ENCODE measurements at places on chromosomes 13 and 19. TPM values are rescaled to one million over a fixed set of nuclear protein-coding genes. Genes with fewer than 3 reads are reported as not detected.

GRCh38 chr13:27128825-27129627 is 42.6 kb downstream of the USP12 start:
- DNase-seq: no peak

DNA sequence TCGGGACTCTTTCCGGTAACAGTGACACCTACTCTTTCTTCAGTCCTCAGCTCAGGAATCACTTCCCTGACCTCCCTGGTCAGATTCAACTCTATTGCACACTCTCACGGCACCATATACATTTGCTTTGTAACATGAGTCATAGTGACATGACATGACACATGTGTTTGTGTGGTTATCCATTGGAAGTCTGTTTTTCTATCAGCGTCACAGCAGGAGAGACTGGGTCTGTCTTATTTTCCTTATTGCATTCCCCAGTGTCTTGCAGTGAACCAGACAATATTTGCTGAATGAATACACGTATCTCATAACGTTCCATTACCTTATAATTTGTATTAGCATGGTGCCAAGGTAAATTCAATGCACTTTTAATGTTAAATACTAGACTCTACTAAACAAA is 102.0 kb downstream of the DCLK1 start:
- DNase-seq: no peak

DNA sequence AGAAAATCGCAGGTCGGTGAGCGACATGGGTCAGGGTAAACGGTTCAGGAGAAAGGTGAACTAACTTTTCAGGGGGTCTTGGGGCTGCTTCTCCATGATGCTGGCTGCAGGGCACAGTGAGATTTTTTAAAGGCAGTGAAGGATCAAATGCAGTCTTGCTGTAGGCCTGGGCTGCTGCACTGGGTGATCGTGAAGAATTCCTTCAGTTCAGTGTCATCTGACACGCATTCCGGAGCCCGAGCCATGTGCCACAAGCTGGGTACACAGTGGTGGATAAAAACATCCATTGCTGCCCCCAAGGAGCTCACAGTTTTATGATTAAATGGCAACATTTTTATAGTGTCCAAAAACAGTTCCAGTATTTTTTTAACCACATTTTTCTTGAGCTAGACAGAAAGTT is 56.3 kb upstream of the GPR12 start:
- no peak for DNase-seq

DNA sequence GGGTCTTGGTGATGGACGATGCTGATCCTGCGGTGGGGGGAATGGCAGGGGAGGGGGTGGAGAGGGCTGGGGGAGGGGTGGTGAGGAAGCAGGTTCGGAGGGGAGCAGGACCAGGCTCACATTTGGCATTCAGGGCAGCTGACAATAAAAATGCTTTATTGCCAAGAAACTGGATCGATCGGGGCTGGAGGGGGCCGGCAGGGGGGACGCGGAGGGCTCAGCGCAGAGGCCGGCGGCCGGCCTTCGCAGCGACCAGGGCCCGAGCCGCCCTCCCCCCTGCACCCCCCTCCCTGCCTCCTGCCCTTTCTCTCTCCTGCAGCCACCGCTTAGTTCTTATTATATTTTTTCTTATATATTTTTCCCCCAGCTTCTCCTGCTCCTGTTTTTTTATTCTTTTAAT is 18.1 kb upstream of the POU2F2 start:
- DNase-seq: peak; percentile 79

GRCh38 chr19:6219586-6220290 is 60.0 kb downstream of the MLLT1 start:
- peak; percentile 72 for DNase-seq

DNA sequence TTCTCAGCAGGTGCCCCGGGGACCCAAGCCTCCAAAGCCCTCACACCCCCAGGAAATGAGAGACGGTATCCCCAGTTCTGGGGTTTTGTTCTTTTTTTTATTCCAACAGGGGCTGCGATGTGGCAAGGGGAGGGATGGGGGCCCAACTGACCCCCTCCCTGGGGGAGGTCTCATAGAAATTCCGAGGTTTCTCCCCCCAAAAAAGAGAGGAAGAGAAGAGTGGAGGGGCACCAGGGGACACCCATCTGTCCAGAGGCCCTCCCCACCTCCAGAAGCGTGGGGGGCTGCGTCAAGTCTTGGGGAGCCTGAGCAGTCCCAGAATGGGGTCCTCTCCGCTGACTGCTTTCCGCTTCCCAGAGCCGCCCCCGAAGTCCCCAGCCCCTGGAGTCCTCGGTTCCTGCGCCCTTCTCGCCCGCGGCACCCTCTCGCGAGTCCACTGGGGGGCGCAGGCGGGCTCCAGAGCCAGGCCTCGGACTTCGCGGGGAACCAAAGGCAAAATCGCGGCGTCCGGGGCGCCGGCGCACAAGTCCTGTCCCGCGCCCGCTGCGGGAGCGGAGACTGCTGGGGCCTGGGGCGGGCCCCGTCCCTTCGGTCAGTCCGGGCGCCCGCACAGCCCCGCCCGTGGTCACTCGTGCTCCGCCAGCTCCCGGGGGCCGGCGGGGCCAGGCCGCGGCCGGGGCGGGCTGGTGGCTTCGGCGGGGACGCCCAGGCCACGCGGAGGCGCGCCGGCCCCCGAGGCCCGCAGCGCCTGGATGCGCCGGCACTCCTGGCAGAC is 4.4 kb upstream of the ATP1A3 start:
- no peak for DNase-seq

DNA sequence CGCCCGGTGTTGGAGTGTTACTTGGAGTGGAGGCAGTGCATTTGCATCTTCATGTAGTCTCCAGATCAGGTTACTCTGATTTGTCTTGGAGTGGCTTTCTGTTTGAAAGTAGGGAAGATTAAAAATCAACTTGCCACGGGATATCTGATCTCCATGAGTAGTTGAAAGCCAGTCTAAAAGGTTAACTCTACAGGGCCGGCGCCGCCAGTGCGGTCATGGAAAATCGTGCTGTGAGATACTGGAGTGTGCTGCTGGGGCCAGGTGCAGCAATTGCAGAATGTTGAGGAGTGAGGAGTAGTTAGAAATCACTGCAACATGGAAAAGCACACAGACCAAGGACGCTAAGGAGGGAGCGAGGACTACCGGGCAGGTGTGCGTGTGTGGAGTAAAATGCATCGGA is 175.0 kb downstream of the STK24 start:
- no peak for DNase-seq

DNA sequence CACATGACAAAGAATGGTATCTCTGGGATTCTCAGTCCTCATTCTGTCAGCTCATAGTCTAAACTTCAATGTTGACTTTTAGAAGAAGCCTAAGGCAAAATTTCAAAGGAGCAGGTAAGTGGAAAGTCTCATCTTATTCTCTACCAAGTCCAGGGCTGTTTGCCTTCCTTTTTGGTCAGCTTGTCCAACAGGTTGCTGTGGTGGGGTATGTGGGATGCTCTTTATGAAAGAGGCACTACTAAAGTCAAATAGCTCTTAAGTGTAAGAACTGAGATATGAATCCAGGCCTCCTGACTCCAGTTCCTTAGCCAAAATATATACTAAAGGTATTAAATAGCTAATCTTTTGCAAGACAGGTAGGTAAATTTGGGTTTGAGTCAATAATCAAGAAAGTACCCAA is 540.6 kb upstream of the SPRY2 start:
- no peak for DNase-seq

GRCh38 chr13:50320271-50320862 is 305.1 kb downstream of the KCNRG start:
- no peak for DNase-seq

GRCh38 chr19:52231154-52231910 is 38.1 kb upstream of the ZNF766 start:
- DNase-seq: no peak

- no peak for DNase-seq
Observed at GRCh38 chr13:31848621-31849020, 109.3 kb downstream of the RXFP2 start.

GRCh38 chr13:106391271-106391670 is 144.2 kb downstream of the EFNB2 start:
- no peak for DNase-seq

DNA sequence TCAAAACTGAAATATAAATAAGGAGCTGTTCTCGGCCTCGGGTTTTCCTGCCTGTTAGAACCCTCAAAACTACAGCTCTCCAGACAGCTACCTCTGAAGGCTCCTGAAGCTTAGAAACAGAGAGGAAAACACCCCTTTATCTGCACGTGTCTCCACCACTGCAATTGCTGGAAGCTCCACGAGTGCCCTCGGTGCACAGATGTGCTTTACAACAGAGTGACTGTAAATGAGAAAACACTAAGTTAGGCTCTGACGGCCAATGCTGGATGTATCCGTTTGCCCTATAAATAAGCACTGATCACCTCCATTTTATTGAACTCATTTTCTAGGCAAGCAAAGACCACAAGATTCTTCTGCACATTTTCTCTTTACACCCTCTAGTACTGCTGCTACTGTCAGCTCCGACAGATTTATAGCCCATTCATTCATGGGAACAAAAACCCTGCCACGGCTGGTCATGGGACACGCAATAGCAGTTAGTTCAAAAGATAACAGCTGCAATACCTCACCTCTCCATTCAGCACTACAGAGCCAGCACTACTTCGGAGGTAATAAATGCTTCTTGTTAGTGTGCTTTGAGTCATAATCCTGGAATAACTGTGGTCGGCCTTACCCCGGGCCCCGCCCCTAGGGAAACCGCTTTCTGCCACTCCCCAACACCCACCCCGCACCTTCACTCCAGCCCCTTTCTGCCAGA is 241.1 kb upstream of the ZNF507 start:
- no peak for DNase-seq

DNA sequence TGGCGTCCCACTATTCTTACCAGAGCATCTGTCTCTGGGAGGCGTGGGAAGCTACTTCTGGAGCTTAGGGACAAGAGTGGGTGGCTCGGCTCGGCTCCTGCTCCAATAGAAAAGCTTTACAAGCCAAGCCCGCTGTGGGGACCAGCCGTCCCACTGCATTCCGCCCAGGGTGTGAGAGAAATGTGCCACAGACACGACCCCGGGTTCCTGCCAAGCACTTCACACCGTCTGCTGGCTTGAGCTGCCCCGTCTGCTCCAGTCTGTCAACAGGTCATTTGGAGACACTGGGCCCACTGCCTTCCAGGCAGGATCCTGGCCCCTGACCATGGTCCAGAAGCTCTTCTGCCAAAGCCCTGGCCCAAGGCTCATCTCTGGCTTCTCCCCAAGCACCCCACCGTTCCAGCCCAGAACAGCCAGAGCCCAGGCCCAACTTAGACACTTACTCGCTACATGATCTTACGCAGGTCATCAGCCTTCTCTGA is 6.5 kb upstream of the FKRP start:
- no peak for DNase-seq

GRCh38 chr13:23790577-23791170 is 98.5 kb downstream of the MIPEP start:
- no peak for DNase-seq

DNA sequence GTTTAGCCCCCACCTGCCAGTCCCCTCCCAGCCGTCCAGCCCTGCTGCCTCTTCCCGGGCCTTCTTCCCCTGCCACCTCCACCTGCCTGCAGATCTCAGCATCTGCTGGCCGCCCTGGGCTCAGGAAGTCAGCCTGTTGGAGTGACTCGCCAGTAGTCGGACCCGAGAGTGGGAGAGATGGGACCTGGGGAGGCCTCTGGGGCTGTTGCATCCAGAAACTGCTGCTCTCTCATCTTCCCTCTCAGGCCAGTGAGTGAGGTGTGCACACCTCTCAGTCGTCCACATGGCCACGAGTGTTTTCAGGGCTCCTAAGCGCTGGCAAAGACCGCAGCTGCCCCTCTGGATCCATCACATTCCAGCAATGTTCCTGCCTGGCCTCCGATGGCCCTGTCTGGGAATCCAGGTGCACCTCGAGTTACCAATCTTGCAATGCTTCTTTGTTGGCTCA is 151.8 kb upstream of the SOX1 start:
- DNase-seq: peak; percentile 43

GRCh38 chr19:51772977-51773376 is 12.0 kb downstream of the FPR2 start:
- DNase-seq: no peak

PEAK3 gene
- 0.13 TPM for total RNA-seq

TMC4 gene
- total RNA-seq: 62.3 TPM

SBSN gene
- not detected for total RNA-seq

PNMA8A gene
- 7.2 TPM for total RNA-seq

LSR gene
- 66.3 TPM for total RNA-seq

PGLYRP2 gene
- total RNA-seq: 0.16 TPM

CEACAM8 gene
- total RNA-seq: not detected

TNFSF13B gene
- 0.78 TPM for total RNA-seq

CYP4F8 gene
- not detected for total RNA-seq

GARIN5A gene
- total RNA-seq: 2.1 TPM

LILRB1 gene
- 5.1 TPM for total RNA-seq

PCDH17 gene
- 10.2 TPM for total RNA-seq

PABPC3 gene
- 0.28 TPM for total RNA-seq

CACNG7 gene
- total RNA-seq: not detected

ZNF738 gene
- total RNA-seq: 1.8 TPM

LILRB4 gene
- total RNA-seq: 1.5 TPM

RAB20 gene
- 9.3 TPM for total RNA-seq

KCNRG gene
- 0.19 TPM for total RNA-seq

COL4A1 gene
- total RNA-seq: 167 TPM

EFNA2 gene
- total RNA-seq: not detected
